Inflammatory macrophage treated with lipopolysaccharide for 1 hour (primary cell): ENCODE measurements at places on chromosomes 5 and 9.

DNA sequence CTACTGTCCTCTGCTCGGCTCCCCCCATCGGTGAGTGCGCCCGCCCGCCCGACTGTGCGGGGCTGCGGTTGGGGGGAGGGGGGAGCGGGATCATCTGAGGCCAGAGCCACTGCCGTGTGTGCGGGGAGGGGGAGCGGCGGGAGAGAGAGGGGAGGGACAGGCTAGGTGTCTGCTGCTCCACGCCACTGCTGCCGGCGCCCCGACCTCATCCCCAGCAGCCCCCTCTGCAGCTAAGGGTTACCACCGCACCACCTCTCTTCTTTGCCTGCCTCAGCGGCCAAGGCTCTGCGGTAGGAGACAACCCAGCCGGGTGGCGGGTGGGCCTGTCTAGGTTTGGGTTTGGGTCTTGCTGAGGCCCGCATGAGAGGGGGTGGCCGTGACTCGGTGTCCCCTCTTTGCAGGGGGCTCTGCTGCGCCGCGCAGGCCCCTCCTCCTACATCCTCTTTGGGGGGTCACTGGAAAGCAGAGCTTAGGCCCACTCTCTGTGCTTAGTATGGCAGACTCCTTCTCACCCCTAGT, 670 bp upstream of the PURA start:
- no peak for DNase-seq

GRCh38 chr5:5494489-5495402, 72.3 kb downstream of the ICE1 start:
- DNase-seq, result peak; percentile 20

DNA sequence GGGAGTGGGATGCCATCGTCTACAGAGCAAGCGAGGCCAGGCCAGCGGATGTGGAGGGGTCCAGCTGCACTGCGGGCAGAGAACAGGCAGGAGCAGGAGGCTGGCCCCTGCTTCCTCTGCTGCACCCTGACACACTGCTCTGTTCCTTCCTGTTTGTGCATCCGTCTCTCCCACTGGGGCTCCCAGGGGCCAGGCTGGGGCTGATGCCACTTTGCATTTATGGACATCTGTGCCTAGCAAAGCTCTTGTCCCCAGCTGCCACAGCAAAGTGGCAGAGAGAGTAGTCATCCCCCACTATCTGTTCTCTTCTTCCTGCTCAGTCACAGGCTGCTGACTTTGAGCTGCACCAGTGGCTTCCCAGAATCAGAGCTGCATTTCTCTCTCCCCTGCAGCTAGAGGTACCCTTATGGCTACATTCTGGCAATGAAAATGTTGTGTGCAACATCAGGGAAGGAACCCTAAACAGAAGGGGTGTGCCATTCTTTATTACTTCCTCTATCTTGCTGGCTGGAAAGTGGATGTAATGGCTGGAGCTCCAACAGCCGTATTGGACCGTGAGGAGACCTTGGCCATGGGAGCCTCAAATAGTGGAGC, 4.2 kb upstream of the NINJ1 start:
- DNase-seq, result no peak

DNA sequence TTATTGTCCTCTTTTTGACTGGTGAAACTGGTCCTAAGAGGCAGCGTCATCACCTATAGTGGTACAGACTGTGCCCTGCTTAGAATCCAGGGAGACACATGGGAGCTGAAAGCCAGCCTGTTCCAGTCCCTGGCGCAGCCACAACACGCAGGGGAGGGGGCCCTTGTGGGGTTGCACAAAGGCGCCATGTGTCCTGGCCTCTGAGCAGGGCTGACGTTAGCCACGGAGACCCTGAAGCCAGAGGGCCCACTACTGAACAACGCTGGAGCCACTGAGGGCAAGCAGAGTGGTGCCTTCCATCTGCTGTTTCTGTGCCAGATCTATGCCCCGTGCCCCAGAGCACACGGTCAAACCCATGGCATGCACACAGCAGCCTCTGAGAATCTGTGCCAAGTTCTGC, 147.3 kb downstream of the ACTL7B start:
- DNase-seq, result no peak
